ENCODE measurements at places on chromosomes 1 and 21.

DNA sequence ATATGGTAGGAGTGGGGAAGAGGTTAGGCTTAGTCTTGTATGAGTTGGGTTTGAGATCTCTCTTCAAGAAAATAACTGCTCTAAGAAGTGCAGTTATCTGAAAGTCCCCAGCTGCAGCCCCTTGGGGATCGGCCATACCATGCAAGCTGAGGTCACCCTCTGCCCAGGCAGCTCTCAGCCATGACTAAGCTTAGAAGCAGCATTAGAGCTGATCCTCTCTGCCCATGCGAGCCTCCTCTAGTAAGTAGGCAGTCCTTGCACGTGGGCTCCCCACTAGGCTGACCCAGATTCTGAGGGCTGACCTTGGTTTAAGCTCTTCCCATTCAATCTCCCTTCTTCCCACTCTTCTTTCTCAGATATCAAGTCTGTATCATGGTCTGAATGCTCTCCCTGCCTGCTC, 121.0 kb upstream of the UBE2U start:
- DNase-seq, result no peak

GRCh38 chr1:170872663-170873062, 62.7 kb upstream of the MROH9 start:
- DNase-seq, result no peak

GRCh38 chr1:229108598-229109201, 162.2 kb upstream of the RAB4A start:
- no peak for DNase-seq

- no peak for DNase-seq
These were observed 11.5 kb upstream of the COL6A1 start for GRCh38 chr21:45969921-45970673.

GRCh38 chr21:26641062-26641461, 68.0 kb upstream of the CYYR1 start:
- no peak for DNase-seq

DNA sequence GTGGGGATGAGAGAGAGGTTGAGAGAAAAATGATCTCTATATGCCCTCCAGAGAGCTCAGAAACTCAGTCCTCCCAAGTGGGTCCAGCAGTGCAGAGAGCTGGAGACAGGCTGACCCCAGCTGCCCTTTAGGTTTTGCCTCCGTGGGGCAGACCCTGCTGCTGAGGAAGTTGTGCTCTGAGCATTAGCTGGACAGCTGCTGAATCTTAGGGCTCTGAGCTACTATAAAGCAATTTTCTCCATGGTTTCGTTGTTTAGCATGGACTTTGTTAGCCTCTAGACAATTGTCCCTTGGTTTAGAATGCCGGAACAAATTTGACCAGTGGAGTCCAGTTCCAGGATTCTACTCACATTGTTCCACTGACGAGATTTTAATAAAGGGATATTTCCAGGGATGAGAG, 22.1 kb downstream of the BATF3 start:
- DNase-seq, result no peak

GRCh38 chr1:38451541-38451993, 405.0 kb upstream of the POU3F1 start:
- no peak for DNase-seq

DNA sequence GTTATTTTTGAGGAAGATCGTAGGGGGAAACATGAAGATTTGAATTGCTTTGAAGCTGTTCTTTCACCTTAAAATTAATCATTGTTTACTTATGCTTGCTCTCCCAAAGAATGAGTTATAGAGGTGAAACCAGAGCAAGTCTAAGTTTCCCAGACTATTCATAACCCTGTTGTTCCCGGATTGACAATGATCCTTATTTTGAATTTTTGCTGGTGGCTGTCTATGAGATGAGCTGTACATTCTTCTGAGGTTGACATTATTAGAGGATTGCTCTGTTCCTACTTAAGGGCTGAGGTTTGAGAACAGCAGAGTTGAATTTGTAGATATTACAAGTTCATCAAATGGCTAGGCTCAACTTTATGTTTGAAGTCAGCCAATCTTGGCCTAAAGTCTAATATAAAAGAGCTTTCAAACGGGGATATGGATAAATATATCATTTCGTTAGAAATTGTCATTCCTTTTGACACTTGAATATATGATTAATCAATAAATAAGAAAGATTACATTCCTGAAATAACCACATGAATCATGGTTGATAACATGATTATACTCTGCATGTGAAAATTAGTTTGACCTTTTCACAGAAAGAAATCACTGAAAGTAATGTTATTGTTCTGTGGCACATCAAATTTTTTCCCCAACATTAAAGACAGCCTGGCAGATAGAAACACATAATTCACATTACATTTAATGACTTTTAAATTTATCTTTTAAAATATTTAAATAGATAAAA, 19.1 kb upstream of the PDE4B start:
- DNase-seq, result no peak

Data from PC-9 (cell line).